ENCODE measurements at places on chromosomes 1 and 21.

DNA sequence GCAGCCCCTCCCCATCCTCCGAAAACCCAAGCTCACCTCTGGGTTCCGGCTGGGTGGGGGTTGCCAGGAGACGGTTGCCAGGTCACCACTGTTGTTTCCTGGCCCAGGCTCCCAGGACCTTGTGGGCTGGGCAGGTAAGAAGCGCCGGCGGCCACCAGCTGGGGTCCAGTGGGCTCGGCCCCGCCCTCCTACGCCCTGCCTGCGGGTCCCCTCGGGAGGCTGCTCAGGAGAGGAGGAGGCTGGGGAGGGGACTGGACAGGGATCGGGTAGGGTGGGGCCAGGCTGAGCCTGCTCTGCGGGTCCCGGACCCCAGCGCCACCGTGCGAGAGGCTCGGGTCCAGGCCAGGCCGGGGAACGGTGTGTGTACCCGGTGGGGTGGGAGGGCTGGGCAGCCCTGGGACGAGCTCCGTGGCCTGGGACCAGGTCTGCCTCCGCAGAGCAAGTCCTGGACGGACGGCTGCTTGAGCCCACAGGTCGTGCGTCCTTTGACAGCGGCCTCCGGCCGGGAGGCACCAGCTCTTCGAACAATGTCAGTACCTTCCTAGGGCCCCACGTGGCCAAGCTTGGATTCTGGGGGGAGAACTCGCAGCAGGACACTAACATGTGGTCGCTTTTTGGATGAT, at the start of gene TTLL10:
Gene TTLL10, plus strand, starts transcription at position 88 of the 623 bp plus-strand sequence. CDS start 5,336 bp downstream, outside the sequence.
- peak; percentile 41 for DNase-seq

GRCh38 chr1:61254634-61255357, 172.4 kb downstream of the NFIA start:
- DNase-seq: no peak

DNA sequence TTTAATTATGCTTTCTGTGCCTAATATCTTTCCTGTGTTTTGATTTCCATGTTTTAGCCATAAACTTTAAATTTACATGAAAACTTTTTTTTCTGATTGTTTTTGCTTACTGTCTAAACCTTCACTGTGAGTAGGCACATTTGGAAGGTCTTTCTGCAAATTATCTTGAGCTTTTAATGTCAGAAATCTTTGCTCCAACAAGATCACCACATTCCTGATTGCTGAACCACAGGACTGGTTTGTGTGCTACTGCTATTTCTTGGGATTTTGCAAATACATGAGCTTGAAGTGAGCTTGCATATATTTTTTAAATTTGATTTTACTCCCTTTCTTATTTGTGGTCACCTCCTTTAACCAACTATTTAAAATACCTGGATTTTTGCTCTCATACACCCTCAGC, 61.3 kb downstream of the PTBP2 start:
- no peak for DNase-seq

DNA sequence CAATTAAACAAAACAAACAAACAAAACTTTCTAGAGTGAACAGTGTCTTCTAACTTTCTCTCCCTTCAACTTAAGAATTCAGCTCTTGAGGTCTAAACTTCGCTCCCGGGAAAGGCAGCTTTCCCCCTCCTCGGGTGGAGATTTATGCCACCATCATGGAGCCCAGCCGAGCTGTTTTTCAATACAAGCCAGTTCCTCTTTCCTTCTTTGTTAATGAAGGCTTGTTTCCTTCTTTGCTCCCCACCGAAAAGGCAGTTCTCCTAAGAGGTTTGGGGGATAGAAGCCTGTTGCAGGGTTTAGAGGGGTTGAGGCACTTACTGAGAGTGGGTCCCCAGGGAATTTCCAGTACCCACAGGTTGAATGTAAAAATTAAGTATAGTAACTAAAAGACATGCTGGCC, 26.5 kb downstream of the OLIG1 start:
- no peak for DNase-seq

DNA sequence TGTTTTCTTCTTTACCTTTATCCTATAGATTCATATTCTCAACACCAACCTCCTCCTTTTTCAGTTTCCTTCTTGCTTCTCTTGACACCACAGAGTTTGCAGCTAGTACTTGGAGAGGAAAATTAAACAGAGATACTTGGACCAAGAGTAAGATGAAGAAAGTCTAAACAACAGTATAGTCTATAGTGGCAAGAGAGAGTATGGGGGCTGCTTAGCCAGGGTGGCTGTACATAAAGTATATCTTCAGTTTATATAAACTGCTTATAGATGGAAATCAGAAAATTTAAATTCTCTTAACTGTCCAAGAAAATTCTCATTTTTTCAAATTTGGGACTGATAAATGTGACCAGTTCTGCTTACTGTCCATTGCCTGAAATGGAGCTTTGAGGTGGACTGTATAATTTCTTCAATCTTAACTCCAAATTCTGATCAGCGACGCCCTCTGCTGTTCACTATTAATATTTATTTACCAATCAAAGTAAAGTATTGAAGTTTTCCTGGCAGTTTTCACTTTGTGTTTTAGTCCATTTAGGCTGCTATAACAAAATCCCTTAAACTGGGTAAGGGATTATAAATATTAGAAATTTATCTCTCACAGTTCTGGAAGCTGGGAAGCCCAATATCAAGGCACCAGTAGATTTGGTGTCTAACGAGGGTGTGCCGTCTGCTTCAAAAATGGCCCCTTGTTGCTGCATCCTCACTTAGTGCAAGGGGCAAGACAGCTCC, 14.8 kb upstream of the METTL18 start:
- no peak for DNase-seq

DNA sequence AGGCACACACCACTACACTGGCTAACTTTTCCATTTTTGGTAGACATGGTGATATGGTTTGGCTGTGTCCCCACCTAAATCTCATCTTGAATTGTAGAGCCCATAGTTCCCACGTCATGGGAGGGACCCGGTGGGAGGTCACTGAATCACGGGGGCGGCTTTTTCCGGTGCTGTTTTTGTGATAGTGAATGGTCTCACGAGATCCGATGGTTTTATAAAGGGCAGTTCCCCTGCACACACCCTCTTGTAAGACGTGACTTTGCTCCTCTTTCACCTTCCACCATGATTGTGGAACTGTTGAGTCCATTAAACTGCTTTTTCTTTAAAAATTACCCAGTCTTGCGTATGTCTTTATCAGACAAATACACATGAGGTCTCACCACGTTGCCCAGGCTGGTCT, 1.3 kb upstream of the FTCD start:
- no peak for DNase-seq

GRCh38 chr1:185861630-185862029, 127.4 kb downstream of the HMCN1 start:
- no peak for DNase-seq

GRCh38 chr1:79193211-79194079, 186.9 kb upstream of the ADGRL4 start:
- DNase-seq: no peak

GRCh38 chr1:167673265-167673664, 43.2 kb downstream of the RCSD1 start:
- no peak for DNase-seq

GRCh38 chr1:227169343-227169742, 148.9 kb downstream of the CDC42BPA start:
- no peak for DNase-seq

DNA sequence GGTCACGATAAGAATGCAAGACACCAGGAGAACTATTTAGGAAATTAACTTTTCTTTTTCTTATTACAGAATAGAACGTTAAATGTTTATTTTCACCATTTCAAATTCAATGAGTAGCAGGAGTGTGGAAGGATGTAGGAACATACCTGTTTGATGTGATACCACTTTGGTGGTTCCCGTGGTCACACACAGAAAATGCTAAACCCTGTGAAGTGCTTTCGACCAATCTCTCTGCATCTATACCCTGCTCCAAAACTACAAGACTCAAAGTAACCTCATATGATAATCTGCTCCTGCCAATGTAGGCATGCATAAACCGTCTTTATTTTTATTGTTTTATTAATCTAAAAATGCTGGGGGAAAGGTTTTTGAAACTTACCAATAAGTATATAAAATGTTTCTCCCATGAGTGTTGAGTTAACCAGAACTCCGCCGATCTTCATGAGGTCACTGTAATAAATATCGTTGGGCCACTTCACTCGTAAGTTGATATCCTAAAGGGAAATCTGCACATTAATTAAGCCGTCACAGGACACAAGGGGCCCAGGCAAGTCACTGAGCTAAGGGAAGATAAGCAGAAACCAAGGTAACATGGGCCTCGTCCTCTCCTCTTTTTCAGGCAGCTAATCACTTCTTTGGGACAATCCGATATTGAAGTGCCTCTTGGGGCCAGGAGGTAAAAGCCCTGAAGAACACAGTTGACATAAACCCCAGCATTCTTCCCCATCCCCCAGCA, 60.6 kb downstream of the SIM2 start:
- DNase-seq: no peak

DNA sequence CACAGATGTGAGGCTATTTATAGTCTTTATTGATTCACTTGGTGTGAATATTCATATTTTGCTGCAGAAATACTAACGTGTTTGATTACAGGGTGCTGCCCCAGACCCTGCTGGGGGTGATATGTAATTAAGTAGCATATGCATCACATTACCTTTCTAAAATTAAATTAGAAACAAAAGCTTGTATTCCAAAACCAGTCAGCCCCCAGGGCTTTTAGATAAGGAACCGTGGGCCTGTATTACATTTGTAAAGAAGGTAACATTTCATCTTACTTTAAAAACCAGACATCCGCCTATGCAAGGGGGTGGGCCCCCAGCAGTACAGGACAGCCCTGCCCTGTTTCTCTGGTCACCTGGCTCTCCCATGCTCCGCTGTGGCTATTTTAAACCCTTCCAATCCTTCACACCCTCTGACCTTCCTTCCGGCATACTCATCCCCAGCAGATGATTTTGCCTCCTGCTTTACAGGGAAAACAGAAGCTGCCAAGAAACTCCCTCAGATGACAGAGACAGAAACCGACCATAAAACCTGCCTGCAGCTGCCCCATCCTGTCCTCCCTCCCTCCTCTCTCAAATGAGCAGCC, 22.0 kb upstream of the KCNC4 start:
- DNase-seq: no peak

- no peak for DNase-seq
Measured at GRCh38 chr1:113456967-113457366, 66.7 kb downstream of the MAGI3 start.

DNA sequence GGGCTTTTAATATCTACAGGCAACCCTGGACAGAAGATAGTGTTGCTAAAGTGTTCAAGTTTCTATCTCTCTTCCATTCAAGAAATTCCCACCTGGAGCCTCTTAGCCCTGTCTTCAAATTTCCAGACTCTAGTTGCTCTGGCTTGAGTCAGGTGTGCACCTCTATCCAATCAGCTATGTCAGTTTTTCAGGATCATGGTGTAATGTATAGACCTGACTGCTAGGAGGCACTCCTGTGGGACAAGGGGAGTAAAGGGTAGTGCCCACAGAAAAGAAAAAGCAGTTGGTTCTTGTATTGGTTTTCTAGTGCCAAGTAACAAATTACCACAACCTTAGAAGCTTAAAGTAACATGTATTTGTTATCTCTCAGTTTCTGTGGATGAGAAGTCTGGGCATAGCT, 6.2 kb upstream of the ZRANB2 start:
- DNase-seq: no peak

- DNase-seq: no peak
Measured at GRCh38 chr1:23555986-23556634, 3.2 kb downstream of the ID3 start.

DNA sequence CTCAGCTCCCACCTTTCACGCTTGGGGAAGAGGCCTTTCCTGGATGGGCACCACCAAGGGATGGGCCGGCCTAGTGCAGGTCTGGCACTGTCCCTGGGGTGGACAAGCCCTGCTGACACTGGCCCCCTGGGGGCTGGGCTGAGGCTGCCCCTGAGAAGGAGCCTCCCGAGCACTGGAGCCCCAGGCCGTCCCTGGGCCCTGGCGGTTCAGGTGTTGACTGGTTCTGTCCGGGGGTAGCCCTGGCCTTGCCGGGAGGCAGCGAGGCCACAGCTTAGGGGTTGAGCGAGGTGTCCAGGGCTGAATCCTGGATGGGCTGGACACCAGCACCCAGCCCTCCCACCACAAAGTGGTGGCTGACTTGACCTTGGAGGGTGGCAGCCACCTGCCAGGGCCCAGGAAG, 49.7 kb upstream of the ACTRT2 start:
- no peak for DNase-seq

GRCh38 chr1:242639104-242639503, 114.6 kb upstream of the PLD5 start:
- DNase-seq: no peak

GRCh38 chr1:11720525-11720924, 15.4 kb upstream of the AGTRAP start:
- no peak for DNase-seq

DNA sequence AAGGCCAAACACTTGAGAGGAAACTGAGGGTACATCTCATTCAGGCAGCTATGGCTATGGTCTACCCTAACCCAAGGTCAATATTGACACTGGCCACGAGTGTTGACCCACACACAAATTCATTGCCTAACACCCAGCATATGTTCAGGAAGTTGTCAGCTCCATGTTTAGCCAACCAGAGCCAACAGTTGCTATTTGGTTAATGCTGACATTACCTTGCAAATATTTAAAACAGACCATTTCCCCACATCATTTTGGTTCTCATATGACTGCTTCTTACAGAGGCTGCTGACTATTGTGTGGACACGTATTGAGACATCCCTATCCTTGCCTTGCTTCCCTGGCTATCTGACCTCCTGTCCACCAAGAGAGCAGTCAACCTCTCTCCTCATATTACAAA, 97.3 kb downstream of the LMX1A start:
- DNase-seq: no peak

- DNase-seq: no peak
Measured at GRCh38 chr1:85605484-85606413, 25.2 kb downstream of the CCN1 start.

DNA sequence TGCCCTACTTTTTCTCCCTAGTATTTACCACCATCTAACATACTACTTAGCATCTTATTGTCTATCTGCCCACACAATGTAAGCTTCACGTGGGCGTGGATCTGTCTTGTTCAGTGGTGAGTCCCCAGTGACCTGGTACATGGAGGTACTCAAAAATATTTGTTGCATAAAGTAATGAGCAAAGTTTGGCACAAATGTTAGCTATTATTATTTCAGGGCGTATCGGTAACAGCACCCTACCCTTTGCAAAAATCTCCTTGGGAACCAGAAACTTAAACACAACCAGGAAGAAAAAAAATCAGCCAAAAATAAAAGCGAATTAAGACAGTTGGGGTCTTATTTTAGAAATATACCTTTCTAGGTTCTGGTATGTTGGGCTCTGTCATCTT, 454 bp upstream of the NENF start:
- DNase-seq: no peak

DNA sequence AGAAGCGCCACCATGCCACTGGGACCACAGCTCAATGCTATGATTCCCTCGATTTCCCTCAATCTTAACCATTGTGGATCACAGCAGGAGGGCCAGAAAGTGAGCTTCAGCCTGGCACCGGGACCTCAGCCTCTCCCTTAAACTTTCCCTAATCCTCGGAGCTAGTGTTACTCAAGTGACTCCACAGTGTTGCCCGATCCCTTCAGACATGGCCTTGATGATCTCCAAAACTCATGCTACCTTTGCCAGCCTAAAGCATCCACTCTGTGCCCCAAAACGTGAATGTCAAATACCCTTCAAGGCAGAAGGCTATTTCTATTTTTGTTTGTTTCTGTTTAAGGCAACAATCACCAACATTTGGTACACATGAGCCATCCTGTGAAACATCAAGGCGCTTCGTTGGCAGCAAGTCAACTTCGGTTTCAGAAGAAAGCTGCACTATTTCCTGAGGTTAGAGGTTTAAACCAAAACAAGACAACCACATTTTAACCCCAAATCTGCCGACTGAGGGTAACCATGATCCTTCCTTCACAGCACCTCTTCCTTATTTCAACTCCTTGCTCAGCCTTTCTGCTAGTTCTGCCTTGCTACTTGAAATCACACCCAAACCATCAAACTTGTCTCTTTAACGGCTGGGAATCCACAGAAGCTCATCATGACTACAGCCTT, 94.4 kb upstream of the KRTAP19-8 start:
- DNase-seq: peak; percentile 30
